ENCODE measurements at places on chromosomes 6 and 20.
A peak's percentile ranks its signal among the peaks of the same experiment; 100 is the strongest.

DNA sequence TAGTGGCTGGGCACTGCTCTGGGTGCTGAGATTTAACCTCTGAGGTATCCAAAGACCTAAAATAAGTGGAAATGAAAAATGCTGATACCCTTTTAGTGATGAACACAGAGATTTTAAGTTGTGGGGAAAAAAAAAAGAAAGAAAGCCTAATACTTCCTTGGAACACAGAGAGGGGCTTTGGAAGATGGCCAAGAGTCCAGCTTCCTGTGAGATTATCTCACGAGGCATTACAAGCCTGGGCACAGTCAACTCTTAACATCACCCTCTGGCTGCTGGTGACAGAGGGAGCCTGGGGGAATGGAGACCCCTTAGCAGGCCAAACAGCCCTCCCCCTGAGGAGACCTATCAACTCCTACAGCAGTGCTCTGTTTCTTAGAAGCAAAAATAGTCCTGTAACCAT is 19.7 kb downstream of the BTN2A1 start:
- peak; percentile 16 for DNase-seq

- no peak for DNase-seq
These were observed 7.4 kb downstream of the CALHM5 start for GRCh38 chr6:116518621-116519368.

- no peak for DNase-seq
These were observed 117.6 kb downstream of the JPH2 start for GRCh38 chr20:44069203-44070011.

DNA sequence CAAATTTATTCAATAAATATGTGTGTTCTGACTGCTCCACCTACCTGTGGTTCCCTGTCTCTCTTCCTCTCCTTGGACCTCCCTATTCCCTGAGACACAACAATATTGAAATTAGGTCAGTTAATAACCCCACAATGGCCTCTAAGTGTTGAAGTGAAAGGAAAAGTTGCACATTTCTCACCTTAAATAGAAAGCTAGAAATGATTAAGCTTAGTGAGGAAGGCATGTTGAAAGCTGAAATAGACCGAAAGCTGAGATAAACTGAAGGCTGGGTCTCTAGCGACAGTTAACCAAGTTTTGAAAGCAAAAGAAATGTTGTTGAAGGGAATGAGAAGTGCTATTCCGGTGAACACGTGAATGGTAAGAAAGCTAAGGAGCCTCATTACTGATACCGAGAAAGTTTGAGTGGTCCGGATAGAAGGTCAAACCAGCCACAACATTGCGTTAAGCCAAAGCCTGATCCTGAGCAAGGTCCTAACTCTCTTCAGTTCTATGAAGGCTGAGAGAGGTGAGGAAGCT is 34.1 kb downstream of the UST start:
- no peak for DNase-seq

GRCh38 chr6:137233911-137234863 is 15.0 kb upstream of the IFNGR1 start:
- peak; percentile 62 for DNase-seq

GRCh38 chr6:163808871-163809270 is 394.4 kb downstream of the QKI start:
- DNase-seq, result no peak

DNA sequence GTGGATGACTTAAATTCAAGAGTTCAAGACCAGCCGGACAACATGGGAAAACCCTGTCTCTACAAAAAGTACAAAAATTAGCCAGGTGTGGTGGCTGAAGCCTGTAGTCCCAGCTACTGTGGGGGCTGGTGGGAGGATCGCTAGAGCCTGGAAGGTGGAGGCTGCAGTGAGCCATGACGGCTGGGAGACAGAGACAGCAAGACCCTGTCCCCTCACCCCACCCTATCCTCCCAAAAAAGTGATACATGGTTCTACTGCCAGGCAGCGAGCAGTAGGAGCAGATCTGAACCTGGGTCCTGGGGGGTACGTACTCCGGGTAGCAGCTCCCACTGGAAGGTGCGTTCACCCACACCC is 2.2 kb downstream of the PSMA7 start:
- DNase-seq, result no peak

GRCh38 chr20:32326504-32326845 is 31.7 kb upstream of the ASXL1 start:
- no peak for DNase-seq

DNA sequence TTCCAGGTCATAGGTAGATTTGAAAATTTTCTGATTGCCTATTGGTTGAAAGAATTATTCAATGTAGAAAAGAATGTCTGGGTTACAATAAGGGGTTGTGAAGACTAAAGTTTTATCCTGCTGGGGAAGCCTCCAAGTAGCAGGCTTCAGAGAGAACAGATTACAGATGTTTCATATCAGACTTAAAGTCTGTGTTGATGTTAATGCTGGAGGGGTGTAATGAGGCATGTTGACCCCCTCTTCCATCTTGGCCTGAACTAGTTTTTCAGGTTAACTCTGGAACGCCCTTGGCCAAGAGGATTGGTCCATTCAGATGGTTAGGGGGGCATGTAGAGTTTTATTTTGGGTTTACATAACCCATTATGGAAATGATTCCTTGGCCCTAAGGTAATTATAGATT is 356.2 kb downstream of the UTRN start:
- DNase-seq, result no peak

DNA sequence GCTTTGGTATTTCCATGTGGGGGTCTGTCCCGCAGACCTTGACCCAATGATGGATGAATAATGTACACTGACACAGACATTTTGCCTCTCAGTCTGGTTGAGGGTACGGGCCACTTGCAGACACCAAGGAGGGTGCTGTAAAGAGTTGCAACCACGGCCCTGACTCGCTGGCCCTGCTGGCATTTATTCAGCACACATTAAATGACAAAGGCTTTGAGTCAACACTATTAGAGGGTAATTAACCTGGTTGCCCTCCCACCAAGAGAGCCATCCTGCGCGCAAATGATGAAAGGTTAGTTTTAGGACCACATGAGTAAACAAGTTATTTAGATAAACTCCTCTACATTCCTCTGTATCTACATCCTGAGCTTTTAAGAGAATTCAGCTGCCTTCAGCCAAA is 308.9 kb upstream of the MMS22L start:
- no peak for DNase-seq

- no peak for DNase-seq
These were observed 20.6 kb upstream of the CST3 start for GRCh38 chr20:23658336-23658735.

- peak; percentile 58 for DNase-seq
These were observed 114.2 kb upstream of the BEND6 start for GRCh38 chr6:56840467-56841380.

DNA sequence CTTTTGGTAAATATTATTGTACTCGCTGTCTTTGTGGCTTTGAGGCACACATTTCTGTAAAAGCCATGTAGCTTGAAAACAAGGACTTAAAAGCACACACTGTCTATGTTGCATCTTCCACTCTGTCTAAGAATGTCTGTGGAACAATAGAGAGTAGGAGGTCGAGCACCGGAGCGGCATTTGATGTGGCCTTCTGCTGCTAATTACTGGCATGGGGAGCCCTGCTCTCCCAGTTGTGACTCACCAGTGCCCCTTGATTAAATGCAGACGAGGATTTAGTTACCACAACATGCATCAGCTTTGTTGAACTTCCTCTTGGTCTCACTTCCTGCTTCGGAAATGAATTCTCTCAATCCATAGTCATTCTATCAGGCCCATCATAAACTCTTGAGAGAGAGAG is 680.7 kb upstream of the SLC35B3 start:
- DNase-seq, result no peak

GRCh38 chr20:50572938-50573777 is 63.0 kb downstream of the PTPN1 start:
- DNase-seq, result no peak

DNA sequence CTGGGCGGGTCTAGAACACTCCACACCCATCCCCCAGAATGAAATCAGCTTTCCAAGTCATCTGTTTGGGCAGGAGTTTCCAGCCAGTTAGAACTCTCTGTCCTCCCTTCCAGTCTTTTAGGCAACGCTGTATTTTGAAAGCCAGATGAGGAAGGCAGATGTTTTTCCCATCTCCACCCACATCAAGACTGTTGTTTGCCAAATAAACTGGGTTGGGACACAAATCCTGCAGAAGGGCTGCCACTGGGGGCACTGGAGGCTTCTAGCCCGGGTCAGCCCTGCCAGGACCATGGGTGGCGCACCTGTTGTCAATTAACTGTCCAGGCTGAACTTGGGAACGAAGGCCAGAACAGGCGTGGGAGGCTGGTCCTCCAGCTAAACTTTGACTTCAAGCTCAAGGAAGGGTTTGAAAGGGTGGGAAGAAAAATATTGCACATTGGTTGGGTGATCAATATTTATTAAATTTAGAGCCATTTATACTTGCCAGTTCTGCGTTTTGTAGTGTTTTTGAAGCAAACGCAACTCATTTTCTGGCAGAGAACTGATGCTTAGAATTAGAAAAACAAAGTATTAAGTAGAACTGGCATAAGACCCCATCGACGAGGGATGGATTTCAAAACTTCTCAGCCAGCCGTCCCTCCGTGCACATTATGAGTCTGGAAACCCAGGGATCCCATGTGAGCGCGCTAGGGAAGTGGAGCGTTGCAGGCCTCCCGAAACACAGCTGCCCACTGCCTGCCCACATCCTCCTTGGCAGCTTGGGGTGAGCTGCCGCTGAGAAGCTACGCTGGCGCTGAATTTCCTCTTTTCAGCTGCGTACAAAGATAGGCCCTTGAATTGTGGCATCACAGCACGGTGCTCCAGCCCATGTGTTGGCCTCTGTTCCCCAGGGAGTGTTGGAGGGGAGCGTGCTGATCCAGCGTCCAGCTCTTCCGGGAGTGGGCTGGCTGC is 297.4 kb downstream of the QKI start:
- DNase-seq, result peak; percentile 56

DNA sequence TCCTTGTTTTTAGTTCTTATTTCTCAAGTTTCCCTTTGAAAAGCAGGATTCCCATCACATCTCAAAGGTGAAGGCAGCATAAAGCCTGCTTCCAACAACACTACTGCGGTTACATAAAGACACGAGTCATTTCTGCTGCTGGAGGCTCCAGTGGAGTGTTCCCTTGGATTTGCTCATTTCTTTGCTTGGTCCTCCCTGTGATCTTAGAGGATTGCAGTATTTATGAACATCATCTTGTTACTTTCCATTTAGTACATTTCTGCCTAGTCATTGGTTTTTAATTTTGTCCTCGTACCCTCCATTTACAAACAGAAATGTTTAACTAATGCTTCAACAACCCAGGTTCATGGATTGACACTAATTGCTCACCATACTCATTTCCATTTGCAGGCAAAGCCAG is 298.8 kb downstream of the ZNF217 start:
- DNase-seq, result no peak

GRCh38 chr6:20454204-20454824 is 52.6 kb downstream of the E2F3 start:
- no peak for DNase-seq

DNA sequence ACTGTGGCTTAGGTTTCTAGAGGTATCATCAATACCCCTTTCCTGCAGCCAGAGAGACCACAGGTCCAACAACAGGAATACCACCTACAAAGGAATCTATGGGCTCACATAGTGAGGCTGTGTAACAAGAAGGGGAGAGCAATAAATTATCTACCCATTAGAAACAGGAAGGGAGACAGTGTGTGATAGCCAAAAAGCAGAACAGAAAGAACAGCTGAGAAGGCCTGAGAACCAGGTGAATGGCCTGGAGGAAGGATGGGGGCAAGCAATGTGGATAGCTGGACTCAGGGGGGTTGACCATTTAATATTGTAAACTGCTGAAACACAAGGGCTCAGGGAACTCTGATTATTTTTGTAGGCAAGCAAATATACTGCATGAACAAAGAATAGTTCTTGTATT is 628.2 kb downstream of the COL12A1 start:
- DNase-seq, result no peak

GRCh38 chr6:89610149-89610642 is 28.4 kb downstream of the LYRM2 start:
- DNase-seq, result peak; percentile 65

DNA sequence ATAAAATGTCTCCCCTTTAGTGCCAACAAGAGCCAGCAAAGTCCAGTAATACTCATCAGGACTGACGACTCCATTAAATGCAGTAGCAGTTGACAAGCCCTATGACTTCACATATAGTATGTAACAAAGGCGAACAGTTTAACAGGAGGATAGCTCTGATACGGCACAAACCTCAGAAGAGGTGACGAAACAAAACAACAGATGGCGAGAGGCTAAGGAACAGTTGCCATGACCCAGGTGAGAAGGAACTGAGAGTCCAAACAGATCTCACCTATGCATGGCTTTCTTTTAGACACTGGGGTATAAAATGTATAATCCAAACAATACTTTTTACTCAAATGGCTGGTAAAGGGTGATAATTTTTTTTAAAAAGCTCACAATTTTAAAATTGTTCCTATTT is 37.1 kb downstream of the SYNE1 start:
- DNase-seq, result no peak

DNA sequence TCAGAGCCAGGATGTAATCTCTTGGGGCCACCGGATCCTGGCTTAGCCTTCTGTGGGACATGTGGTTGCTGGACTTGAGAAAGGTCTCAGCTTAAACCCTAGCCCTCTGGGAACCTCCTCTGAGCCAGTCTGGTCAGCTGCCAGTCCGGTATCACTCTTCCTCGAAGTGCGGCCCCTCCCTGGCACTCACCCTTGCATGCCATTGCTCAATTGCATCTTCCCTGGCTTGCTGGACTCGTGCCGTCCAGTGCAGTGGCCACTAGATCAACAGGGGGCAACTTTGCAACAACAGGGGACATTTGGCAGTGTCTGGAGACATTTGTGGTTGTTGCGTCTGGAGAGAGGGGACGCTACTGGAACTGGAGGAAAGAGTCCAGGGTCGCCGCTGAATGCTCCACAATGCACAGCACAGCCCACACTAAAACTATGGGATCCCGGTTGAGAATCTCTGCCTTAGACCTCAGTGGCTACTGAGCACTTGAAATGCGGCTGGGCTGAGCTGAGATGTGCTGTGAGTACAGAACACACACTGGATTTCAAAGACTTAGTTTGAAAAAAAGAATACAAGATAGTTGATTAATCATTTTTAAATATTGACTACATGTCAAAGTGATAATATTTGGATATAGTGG is 152.1 kb downstream of the TFAP2C start:
- DNase-seq, result no peak

DNA sequence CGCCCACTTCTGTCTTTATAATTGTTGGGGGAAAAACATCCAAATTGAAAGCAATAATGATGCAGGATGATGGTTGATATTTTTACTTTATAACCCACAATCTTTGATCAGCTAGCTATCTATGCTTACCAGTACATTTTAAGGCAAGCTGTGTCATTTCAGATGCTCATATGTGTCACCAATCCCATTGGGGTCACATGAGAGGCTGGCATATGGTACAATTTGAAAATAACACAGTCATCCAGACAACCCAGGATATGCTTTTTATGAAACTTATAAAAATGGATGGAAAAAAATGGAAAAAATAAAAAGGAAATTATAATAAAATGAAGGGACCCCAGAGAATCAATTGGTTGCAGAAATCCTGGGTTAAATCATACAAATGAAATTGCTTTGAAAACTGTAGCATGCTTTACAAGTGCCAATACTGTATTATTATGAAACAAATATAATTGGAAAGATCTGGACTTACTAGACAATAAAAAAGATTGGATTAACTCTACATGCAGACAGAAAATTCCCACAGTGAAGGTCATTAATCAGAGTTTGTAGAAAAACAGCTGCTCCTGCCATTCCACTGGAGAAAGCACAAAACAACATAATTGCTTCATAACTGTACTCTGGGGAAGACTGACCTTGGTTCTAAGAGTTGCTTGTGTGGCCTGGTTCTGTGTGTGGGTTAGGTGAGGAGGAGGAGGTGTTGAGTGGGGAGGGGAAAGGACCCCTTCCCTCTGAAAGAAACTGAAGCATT is 13.3 kb upstream of the PRIM2 start:
- DNase-seq, result no peak

GRCh38 chr6:63785006-63785405 is 149.4 kb downstream of the PHF3 start:
- no peak for DNase-seq
